ENCODE measurements at places on chromosomes 4 and X.

DNA sequence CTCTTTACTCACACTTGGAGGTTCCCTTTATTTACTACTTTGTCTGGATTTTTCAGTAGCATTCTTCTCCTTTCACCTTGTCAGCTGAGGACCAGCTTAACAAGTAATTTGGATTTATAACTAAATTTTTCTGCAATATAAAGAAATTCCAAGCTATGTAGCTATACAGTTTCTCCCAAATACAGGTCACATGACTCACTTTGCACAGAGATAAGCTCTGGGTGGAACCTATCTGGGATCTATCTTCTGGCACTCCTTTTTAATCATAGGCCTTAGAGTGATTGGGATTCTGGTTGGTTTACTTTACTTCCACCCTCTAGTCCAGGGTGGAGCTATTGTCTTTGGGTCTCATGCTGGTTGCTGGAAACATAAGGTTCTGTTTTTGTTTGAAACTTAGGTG, 34.9 kb upstream of the STK26 start:
- no peak for DNase-seq

GRCh38 chr4:2266181-2266580, 4.3 kb upstream of the MXD4 start:
- DNase-seq, result no peak

DNA sequence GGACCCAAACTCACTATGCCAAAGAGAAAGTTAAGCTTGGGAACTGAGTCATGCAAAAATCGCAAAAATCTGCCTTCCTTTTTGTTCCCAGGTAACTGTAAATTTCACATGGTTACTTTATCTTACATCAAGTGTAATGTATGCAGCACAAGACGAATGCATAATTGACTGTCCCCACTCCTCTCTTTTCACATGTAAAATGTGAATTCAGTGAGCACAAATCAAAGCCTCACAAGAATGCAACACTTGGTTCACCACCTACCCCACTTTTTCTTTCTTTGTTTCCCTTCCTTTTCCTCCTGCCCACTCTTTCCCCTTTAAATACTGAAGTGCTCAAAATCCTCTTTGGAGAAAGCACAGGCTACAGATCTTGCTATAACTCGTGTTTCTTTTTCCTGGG, 53.2 kb downstream of the MAGED4B start:
- no peak for DNase-seq

GRCh38 chr4:39357002-39357401, 9.2 kb downstream of the RFC1 start:
- no peak for DNase-seq

DNA sequence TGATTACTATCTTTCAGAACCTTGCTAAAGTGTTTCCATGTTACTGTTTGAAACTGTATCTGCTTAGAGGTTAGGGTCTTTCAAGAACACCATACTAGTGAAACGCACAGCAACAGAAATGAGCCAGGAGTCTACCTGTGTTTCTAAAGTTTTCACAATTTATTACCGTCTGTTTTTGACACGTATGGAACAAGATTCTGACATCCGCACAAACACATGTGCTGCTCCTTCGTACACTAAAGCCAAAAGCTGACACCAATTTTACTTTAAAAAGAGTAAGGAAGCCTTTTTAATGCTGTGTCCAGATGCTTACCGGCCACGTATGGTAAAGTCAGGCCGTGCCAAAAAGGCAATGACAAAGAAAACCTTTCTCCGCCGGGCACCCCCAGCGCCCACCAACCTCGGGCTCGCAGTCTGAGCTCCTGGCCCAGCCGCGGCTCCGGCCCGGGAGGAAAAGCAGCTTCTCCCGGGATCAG, 532 bp downstream of the RPS4X start:
- DNase-seq, result no peak

GRCh38 chrX:39577985-39578869, 519.5 kb downstream of the BCOR start:
- DNase-seq, result peak; percentile 17

Data from stimulated activated CD4-positive, alpha-beta T cell treated with anti-CD3 and anti-CD28 coated beads, TNF-alpha, amount 100 ng/mL, for 4 hours (primary cell).